ENCODE measurements at places on chromosomes 4 and X.

GRCh38 chr4:33722800-33723516 lies 2521.4 kb downstream of the ARAP2 start:
- DNase-seq: no peak

- no peak for DNase-seq
Measured at GRCh38 chrX:137025930-137026329, 7.9 kb downstream of the GPR101 start.

GRCh38 chr4:168917138-168917779 lies 92.8 kb downstream of the CBR4 start:
- peak; percentile 18 for DNase-seq

GRCh38 chr4:85430697-85431096 lies 44.3 kb upstream of the ARHGAP24 start:
- no peak for DNase-seq

GRCh38 chrX:44747969-44748368 lies 95.9 kb upstream of the DUSP21 start:
- DNase-seq: no peak

DNA sequence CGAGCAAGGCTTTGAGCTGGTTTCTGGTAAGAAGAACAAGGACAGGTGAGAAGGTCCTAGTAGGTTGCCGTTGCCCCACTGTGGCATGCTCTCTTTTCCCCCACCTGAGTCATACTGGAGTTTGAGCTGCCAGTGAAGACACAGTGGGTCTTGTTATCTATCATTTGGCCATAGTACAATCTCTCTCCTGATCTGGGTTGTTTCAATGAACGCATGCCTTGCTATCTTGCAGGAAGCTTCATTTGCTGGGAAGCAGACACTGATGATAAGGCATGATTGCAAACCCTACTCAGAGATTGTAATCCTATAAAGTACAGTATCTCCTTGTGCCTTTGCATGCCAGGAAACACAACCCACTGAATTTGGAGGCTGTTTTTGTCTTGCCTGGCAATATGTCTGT lies 77.4 kb downstream of the CLNK start:
- no peak for DNase-seq

GRCh38 chr4:121709766-121710405 lies 13.1 kb upstream of the ANXA5 start:
- no peak for DNase-seq

DNA sequence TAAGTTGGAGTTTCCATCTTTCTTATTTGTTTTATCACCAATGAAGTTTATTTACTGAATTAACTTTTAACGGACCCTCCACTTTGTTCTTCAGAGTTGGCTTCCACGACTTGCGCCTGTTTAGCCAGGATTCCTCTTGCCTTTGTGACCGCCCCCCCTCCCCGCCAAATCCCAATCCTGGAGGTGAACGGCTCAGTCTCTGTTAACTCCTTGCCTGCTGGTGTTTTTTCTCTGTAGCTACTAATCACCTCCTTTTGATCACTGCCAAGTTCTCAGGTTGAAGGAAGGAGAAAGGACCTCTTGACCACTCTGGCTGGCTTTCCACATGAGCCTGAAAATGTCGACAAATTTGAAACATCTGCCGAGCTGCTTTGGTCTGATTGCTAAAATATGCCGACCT lies 46.8 kb upstream of the BCOR start:
- no peak for DNase-seq

DNA sequence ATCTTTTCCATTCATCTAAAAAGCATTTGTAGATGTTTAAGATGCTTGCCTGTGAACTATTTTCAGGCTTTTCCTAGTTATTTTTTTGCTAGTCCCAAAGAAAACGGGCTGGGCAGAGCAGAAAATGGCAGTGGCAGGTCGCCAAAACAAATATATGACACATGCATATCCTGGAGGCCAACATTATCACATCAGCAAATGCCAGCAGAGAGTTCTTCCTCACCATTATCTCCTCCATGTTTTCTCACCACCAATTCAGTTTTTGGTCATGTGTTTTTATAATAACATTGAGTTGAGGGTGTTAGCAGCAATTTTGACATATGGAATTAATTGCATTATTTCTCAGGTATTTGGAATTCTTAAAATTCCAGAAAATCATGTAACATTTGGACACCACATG lies 97.9 kb upstream of the EOLA2 start:
- no peak for DNase-seq

GRCh38 chr4:36640876-36641275 lies 359.5 kb downstream of the DTHD1 start:
- DNase-seq: no peak

DNA sequence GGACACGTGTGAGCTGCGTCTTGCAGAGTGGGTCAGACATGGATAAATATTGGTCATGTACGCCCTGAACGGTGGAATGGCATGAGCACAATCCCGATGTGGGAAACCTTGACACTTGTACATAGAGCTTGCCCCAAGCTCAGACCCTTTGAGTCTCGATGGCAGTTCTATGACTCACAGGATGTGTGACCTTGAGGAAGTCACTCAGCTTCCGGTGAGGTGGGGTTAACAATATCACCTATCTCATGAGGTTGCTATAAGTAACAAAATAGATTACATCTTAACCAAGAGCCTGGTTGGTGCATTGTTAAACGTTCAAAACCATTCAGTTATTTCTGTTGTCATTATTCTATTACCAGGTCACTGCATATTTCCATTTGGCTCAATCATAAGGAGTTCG lies 109.1 kb upstream of the TBL1X start:
- DNase-seq: no peak

DNA sequence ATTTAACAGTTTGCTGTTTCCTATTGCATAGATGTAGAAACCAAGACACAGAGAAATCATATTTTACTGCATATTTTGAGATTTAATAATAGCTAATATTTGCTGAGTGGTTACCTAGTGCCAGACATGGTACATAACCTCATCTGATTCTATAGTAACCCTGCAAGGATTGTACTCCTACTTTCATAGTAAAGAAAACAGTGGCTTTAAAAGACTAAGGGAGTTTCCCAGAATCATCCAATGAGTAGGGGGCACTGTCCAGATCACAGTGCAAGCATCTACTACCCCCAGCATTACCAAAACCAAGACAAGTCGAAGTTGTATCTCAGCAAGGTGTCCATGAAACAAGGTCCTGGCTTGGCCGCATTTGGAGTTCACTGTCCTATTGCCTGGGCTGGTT lies 224.5 kb upstream of the TENM3 start:
- no peak for DNase-seq

- no peak for DNase-seq
Measured at GRCh38 chr4:155530857-155531256, 135.8 kb upstream of the GUCY1A1 start.

DNA sequence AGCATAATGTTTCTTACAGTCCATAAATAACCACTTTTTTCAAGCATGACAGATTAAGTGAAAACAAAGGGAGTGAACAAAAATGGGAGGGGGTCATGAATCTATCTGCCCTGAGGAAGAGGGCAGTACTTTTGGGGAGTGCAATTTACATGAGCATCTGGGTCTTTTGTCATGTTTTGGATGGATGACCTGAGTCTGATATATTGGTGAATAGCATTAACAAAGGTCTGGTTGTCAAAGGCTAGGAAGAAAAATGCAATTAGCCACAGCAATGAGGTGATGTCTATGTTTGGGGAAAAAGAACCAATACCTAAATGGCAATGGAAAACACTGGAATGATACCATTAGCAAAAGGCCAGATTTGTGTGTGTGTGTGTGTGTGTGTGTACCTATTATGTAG lies 15.1 kb upstream of the MAD2L1 start:
- DNase-seq: no peak

- DNase-seq: no peak
Measured at GRCh38 chr4:33493231-33493630, 2751.1 kb downstream of the ARAP2 start.

- no peak for DNase-seq
Measured at GRCh38 chr4:185562531-185562930, 27.2 kb upstream of the PDLIM3 start.

Measured in NT2/D1 (cell line).